ENCODE measurements at places on chromosomes 5 and 9. TPM values are rescaled to one million over a fixed set of nuclear protein-coding genes. Genes with fewer than 3 reads are reported as not detected.

- H3K36me3 ChIP-seq = peaks cover 76% of the 10 kb centered on the region
- no peak overlapping the region for H3K4me3 ChIP-seq
- DNase-seq = no peak
Observed at GRCh38 chr5:14504332-14504727, 77.3 kb upstream of the OTULINL start.

GRCh38 chr5:112930082-112930344 is 8.0 kb upstream of the REEP5 start:
- H3K36me3 ChIP-seq = no peaks in the 10 kb centered on the region
- no peak overlapping the region for H3K27ac ChIP-seq
- peak; percentile 39 for DNase-seq
- H3K27me3 ChIP-seq = no peaks in the 10 kb centered on the region
- no peak overlapping the region for H3K4me3 ChIP-seq
- H3K4me1 ChIP-seq = no peaks in the 10 kb centered on the region

DNA sequence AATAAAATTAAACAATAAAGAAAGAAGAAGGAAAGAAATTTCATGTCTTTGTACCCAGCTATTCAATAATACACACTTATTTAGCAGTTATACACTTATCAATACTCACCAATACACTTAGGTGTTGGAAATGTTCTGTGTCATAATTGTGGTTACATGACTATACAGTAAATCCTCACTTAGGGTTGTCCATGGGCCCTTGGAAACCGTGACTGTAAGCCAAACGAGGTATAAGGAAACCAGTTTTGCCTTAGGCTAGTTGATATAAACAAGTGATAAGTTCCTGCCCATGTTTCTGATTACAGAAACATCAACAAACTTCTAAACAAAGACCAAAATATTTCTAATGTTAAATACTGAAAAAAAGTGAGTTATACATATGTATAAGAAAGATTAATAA is 10.0 kb upstream of the SLCO4C1 start:
- H3K27ac ChIP-seq = no peak overlapping the region
- no peaks in the 10 kb centered on the region for H3K4me1 ChIP-seq
- no peak for DNase-seq
- H3K4me3 ChIP-seq = no peak overlapping the region
- H3K36me3 ChIP-seq = no peaks in the 10 kb centered on the region
- no peaks in the 10 kb centered on the region for H3K27me3 ChIP-seq

DNA sequence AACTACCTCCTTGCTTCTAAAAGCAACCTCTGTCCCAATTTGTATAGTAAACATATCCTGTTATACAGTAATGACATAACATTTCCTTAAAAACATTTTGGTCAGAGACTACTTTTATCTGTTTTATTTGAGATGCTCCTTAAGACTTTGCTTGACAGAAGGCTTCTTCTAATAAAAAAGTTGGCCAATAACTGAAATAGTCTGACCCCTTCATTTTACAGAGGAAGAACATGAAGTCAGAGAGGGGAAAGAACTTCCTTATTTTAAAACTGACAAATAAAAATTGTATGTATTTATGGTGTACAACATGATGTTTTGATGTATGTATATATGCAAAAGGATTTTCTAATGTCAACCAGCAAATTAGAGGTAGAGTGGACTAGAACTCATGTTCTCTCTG is 35.8 kb upstream of the SPARC start:
- DNase-seq = no peak
- H3K36me3 ChIP-seq = no peaks in the 10 kb centered on the region
- no peak overlapping the region for H3K27ac ChIP-seq
- H3K4me3 ChIP-seq = no peak overlapping the region
- peaks cover 26% of the 10 kb centered on the region for H3K4me1 ChIP-seq
- no peaks in the 10 kb centered on the region for H3K27me3 ChIP-seq

GRCh38 chr5:172981931-172982330 is 1.6 kb upstream of the ATP6V0E1 start:
- DNase-seq = no peak
- H3K4me1 ChIP-seq = no peaks in the 10 kb centered on the region
- H3K27me3 ChIP-seq = no peaks in the 10 kb centered on the region
- peaks cover 6% of the 10 kb centered on the region for H3K36me3 ChIP-seq

DNA sequence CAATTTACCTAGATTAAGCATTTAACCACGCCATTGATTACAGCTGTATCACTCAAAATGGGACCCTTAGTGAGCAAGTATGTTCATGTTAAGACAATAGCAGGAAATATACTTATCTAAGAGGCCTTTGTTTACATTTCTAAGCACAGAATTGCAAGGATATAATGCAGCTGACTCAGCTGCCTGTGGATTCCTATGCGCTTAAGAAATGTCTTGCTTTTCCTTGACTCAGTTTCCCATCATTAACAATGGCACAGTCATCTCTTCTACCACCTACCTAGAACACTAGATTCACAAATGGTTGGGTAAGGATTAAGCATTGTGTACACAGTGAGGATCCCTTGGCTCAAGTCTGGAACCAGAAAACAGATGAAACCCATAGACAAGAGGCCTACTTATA is 163.8 kb downstream of the TSSK1B start:
- H3K4me1 ChIP-seq = peaks cover 4% of the 10 kb centered on the region
- H3K27ac ChIP-seq = no peak overlapping the region
- DNase-seq = no peak
- H3K36me3 ChIP-seq = no peaks in the 10 kb centered on the region

DNA sequence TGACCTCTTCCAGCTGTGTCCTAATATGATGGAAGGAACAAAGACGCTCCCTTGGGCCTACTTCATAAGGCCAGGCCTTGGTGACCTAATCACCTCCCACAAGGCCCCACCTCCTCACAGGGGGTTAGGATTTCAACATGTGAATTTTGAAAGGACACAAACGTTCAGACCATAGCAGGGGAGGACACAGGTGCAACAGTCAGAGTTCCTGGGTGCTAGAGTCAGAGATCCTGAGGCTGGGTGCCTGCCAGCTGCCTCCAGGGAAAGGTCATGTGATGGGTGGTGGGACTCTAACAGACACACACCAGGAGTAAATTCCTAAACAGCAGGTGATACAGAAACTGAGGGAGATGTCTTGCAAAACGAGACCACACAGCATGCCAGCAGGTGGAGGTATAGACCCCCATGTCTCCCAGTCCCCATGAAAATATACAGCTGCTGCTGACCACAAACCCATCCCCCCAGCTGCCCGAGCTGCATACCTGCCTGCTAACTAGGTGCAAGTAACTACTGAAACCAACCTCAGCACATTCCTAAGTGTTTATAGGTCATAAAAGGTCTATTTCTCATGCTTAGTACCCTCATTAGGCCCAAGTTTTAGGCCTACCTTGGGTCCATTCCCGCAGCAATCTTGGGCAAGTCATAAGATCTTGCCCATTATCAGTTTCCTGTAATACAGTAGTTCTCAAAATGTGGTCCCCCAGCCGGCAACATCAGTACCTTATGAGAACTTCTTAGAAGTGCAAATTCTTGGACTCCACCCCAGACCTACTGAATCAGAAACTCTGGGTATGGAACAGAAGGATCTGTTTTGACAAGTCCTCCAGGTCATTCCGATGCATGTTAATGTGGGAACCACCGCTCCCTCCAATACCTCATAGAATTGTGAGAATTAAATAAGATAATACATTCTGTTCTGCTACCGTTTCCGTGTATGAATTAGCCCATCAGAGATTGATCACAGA is 245.3 kb downstream of the ENC1 start:
- H3K4me3 ChIP-seq = no peak overlapping the region
- H3K36me3 ChIP-seq = no peaks in the 10 kb centered on the region
- no peaks in the 10 kb centered on the region for H3K27me3 ChIP-seq
- no peak overlapping the region for H3K27ac ChIP-seq
- DNase-seq = no peak

DNA sequence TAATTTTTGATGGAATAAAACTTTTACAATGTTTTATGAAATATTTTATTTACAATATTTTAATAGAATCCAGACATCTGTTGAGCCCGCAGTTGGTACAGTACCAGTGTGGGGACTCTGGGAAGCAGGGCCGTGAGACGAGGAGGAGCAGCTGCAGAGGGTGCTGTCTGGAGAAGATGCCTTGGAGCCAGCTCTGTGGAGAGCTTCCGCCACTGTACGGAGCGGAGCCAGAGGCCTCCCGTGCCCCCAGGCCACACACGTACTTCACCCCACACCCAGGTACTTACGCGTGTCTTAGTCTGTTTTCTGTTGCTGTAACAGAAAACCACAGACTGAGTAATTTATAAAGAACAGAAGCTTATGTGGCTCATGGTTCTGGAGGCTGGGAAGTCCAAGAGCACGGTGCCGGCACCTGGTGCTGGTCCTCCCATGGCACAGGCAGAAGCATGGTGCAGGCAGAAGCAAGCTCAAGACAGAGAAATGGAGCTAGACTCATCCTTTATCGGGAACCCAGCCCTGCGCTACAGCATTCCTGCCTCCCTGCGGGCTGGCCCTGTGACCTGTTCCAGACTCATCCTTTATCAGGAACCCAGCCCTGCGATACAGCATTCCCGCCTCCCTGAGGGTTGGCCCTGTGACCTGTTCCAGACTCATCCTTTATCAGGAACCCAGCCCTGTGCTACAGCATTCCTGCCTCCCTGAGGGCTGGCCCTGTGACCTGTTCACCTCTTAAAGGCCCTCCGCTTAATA is 23.3 kb downstream of the CEP72 start:
- no peaks in the 10 kb centered on the region for H3K27me3 ChIP-seq
- no peak overlapping the region for H3K4me3 ChIP-seq
- no peaks in the 10 kb centered on the region for H3K4me1 ChIP-seq

GRCh38 chr9:108413809-108414208 is 442.0 kb downstream of the ACTL7B start:
- H3K4me1 ChIP-seq = no peaks in the 10 kb centered on the region
- no peak for DNase-seq
- H3K27me3 ChIP-seq = no peaks in the 10 kb centered on the region
- H3K36me3 ChIP-seq = no peaks in the 10 kb centered on the region
- no peak overlapping the region for H3K27ac ChIP-seq
- no peak overlapping the region for H3K4me3 ChIP-seq

- H3K27me3 ChIP-seq = no peaks in the 10 kb centered on the region
- H3K4me1 ChIP-seq = peaks cover 3% of the 10 kb centered on the region
- no peaks in the 10 kb centered on the region for H3K36me3 ChIP-seq
- no peak overlapping the region for H3K27ac ChIP-seq
- H3K4me3 ChIP-seq = no peak overlapping the region
- peak; percentile 66 for DNase-seq
Observed at GRCh38 chr5:65262649-65263059, 219.1 kb downstream of the ADAMTS6 start.

GRCh38 chr9:28927691-28928090 is 1354.4 kb upstream of the C9orf72 start:
- H3K36me3 ChIP-seq = no peaks in the 10 kb centered on the region
- no peaks in the 10 kb centered on the region for H3K4me1 ChIP-seq
- no peak overlapping the region for H3K4me3 ChIP-seq
- no peak for DNase-seq

- DNase-seq = no peak
- H3K27ac ChIP-seq = no peak overlapping the region
- no peaks in the 10 kb centered on the region for H3K4me1 ChIP-seq
- H3K36me3 ChIP-seq = peaks cover 20% of the 10 kb centered on the region
Observed at GRCh38 chr5:97010606-97011005, 74.7 kb downstream of the LNPEP start.

DNA sequence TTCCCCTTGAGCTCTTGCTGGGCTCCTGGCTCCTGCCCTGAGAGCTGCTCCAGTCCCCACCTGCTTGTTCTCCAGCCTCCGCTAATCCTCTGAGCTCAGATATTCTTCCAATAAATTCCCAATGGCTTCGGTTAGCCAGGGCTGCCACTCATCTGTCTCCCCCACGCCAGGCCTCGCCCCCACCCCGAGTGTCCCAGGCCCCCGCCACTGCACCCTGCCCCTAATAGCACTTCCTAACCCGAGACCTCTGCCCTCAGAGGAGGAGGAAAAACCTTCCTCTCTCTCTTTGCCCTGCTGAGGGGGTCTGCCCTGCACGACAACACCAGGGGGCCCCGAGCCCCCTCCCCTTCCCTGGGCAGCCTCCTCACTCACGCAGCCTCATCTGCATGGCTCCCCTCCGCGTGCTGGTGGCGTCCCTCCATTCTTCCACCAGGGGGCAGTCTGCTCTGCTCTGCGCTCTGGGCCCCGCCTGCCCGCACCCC is 5.4 kb upstream of the LCN15 start:
- H3K27ac ChIP-seq = no peak overlapping the region
- no peak for DNase-seq
- H3K4me3 ChIP-seq = no peak overlapping the region

DNA sequence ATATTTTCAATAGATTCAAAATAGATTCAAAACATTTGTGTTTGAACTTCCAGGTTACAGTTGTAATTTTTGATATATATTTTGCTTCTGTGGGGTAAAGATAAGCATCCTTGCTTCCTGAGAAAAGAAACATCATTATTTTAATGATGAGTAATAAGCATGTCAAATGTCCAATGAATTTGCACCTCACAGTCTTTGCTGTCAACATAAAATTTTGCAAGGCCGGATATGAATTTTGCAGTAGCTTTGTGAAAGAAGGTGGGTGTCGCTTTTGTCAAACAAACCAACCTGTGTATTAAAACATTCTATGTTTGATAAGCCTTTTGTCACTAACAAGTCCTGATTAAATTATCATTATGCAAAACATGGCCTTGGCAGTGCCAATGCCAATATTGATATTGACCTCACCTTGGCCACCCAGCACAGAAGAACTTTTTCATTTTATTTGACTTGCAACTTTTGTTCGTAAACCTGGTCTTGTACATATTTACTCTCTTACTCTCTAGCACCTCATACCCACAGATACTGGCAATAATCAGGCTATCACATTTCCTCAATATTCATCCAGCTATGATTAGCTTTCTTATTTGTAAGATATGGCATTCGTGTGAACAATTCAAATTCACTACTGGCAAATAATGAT is 645.0 kb upstream of the KLF4 start:
- H3K27me3 ChIP-seq = no peaks in the 10 kb centered on the region
- no peak for DNase-seq
- no peak overlapping the region for H3K27ac ChIP-seq
- no peaks in the 10 kb centered on the region for H3K4me1 ChIP-seq
- no peaks in the 10 kb centered on the region for H3K36me3 ChIP-seq

- no peak overlapping the region for H3K27ac ChIP-seq
- no peaks in the 10 kb centered on the region for H3K27me3 ChIP-seq
- no peak overlapping the region for H3K4me3 ChIP-seq
- DNase-seq = no peak
- H3K4me1 ChIP-seq = peaks cover 19% of the 10 kb centered on the region
Observed at GRCh38 chr9:112009656-112010055, 113.0 kb downstream of the UGCG start.

GRCh38 chr9:114616684-114617520 is 5.8 kb downstream of the TMEM268 start:
- peak; percentile 67 for DNase-seq
- H3K27me3 ChIP-seq = no peaks in the 10 kb centered on the region
- H3K4me1 ChIP-seq = peaks cover 8% of the 10 kb centered on the region
- peaks cover 4% of the 10 kb centered on the region for H3K36me3 ChIP-seq

GRCh38 chr5:67283275-67283987 is 86.8 kb upstream of the CD180 start:
- DNase-seq = no peak
- H3K27ac ChIP-seq = no peak overlapping the region
- H3K36me3 ChIP-seq = no peaks in the 10 kb centered on the region
- H3K27me3 ChIP-seq = no peaks in the 10 kb centered on the region
- no peak overlapping the region for H3K4me3 ChIP-seq

Gene RAD1
- total RNA-seq = 17.4 TPM

Gene ASS1
- total RNA-seq = 59.9 TPM

Gene NUTM2G
- total RNA-seq = not detected

Gene RANBP17
- 21.3 TPM for total RNA-seq

Gene OLFML2A
- 100 TPM for total RNA-seq

Gene REEP2
- 8.1 TPM for total RNA-seq

Gene FOXD4L5
- total RNA-seq = 0.13 TPM

Gene RASEF
- 0.31 TPM for total RNA-seq

Gene SAXO1
- total RNA-seq = 0.04 TPM

Gene CFAP77
- total RNA-seq = not detected

Gene EIF4EBP3
- 2.6 TPM for total RNA-seq

Gene CD274
- 0.62 TPM for total RNA-seq
